ENCODE measurements at places on chromosomes 5 and 9. TPM values are rescaled to one million over a fixed set of nuclear protein-coding genes. Genes with fewer than 3 reads are reported as not detected.

- no peak for ATAC-seq
Measured at GRCh38 chr9:108746864-108747263, 108.9 kb downstream of the ACTL7B start.

GRCh38 chr5:125148706-125149105 is 402.3 kb upstream of the ZNF608 start:
- ATAC-seq: no peak

- no peak for ATAC-seq
Measured at GRCh38 chr5:68628082-68628814, 412.7 kb downstream of the PIK3R1 start.

DNA sequence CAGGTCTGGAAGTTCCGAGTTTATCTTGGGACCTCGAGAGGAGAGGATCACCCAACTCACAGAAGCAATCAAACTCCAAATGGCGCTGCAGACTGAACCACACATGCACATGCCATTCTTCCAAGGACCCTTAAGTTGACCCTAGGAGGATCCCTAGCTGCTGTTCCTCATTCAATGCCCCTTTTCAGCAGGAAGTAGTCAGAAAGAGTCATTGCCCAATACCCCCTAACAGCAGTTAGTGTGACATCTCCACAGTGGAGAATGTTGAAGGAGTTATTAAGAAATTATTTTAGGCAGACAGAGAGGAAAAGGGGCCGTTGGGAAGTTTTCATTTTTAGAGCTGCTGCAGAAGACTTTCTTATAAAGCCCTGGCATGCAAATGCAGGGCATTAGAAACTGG is 229.9 kb upstream of the DAB2 start:
- ATAC-seq: no peak

GRCh38 chr5:76175051-76175666 is 92.0 kb downstream of the SV2C start:
- peak; percentile 31 for ATAC-seq

DNA sequence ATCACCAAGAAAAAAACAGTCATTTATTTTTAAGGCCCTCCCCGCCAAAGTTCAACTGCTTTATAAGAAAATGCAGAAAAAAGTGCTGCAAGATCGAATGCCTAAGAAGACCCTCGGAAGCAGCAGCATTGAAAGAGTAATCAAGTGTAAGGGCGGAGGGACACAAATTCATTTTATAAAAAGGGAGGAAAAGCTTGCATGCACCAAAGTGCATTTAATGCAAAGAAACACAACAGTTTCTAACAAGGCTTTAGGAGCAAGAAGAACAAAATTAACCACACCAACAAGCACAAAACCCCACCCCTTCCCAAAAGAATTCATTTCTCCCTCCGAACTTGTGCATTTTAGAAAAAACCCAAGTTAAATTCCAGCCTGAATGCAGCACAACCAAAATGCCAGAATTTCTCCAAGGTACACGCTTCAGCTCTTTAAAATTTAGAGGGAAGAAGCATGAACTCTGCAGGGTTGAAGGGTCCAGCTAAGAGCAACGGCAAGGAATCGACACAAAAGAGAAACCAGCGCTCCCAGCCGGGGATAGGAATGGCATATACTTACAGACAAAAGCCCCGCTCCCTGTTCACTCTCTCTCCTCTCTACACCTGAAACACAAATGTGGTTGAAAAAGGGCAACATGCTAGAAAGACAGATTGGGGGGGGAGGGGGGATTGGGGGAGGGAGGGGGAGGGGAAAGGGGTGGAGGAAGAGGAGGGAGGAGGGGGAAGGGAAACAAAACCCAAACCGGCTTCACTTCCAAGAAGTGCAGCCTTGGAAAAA is at the start of gene NREP:
Gene NREP, minus strand, starts transcription at position 614 of the 774 bp plus-strand sequence. CDS start 1,422 bp downstream, outside the sequence.
- peak; percentile 7 for ATAC-seq

SPINK1 gene
- total RNA-seq: not detected

SUSD1 gene
- 1.8 TPM for total RNA-seq

DNA sequence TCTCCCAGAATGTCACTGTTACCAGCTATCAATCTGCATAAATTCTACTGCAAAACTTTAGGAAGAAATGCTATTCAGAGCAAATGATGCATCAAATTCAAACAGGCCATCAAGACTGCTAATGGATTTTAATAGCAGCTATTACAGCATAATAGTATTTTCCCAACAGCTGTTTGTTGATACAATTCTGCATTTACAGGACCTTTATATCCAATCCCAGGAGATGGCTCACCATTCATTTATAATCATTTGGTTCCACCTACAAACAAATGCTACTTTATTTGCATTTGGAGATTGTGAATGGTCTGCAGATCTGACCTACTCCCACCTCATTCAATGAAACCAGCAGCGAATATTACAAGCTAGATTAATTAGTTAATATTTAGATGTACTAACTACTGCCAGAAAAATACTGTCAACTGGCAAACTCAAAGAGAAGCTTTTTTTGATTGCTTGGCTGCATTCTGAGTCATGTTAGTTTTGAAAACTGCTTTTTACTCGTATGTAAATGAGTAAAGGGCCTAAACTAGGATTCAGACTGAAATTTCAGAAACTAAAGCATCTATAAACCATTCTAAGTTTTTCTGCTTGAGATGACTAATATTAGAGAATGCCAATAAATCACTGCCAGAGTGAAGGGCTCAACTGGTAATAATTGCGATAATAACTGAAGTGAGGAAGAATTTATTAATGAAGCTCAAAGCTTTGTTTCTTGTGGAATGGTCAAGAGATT is 7.1 kb upstream of the PCA3 start:
- no peak for ATAC-seq

DNA sequence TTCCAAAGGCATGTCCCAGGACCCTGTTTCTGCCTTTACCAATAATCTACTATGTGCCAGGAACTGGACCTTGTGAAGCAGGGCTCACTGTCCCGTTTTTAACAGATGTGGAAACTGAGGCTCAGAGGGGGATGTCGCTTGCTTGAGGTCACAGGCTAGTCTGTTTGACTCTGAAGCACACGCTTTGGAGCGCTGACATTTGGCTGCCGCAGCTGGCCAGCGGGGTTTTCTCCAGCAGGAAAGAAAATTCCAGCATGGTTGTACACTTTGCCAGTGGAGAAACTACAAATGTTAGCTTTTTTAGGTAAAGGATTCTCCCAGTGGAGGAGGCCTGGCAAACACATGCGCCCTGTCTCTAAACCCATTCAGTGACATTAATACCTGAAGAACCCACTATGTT is 50.5 kb downstream of the SH3PXD2B start:
- ATAC-seq: no peak

GRCh38 chr5:1477341-1477740 is 32.1 kb upstream of the SLC6A3 start:
- no peak for ATAC-seq

OR1N2 gene
- total RNA-seq: 0.37 TPM

GRCh38 chr5:88085462-88085861 is 183.2 kb downstream of the TMEM161B start:
- no peak for ATAC-seq

DNA sequence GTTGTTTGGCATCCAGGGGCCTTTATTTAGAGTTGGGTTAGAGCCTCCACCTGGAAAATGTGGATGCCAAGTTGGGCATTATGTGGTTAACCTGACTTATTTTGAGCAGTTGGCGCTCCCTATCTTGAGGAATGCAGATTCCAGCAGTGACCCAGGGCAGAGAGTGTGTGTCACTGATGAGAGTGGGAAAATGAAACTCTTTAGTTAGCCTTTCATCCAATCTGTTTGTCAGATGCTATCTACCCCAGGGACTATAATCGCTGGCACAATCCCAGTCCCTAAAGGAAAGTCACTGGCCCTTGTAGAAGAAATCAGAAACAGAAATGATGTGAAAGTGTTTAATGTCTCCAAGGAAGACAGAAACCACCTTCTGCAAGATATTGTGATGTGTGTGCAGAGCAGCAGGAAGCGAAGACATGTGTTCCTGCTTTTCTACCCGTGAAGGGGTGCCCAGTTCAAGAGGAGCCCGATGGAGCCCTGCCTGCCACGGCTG is 10.2 kb upstream of the STING1 start:
- no peak for ATAC-seq

- no peak for ATAC-seq
Measured at GRCh38 chr5:72394688-72395087, 74.5 kb downstream of the PTCD2 start.

NIM1K gene
- 1.7 TPM for total RNA-seq

FRMD3 gene
- 0.82 TPM for total RNA-seq
